ENCODE measurements at places on chromosomes 3 and 15.

DNA sequence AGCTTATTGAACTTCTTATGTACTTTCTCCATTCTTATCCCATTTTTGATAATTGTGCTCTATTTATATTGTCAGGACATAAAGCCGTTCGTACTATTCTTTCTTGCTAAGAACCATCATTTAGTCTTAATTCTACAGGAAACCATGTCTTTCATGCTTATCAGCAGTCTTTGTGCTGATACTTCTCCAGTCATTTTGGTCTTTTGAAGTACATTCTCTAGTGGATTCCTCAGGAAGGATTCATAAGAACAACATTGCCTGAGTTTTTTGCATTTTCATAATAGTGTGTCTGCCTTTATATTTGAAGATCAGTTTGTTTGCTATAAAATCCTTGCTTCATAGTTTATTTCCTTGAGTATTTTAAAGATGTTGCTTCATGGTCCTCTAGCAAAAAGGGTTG lies 126.6 kb upstream of the NEO1 start:
- DNase-seq: no peak

DNA sequence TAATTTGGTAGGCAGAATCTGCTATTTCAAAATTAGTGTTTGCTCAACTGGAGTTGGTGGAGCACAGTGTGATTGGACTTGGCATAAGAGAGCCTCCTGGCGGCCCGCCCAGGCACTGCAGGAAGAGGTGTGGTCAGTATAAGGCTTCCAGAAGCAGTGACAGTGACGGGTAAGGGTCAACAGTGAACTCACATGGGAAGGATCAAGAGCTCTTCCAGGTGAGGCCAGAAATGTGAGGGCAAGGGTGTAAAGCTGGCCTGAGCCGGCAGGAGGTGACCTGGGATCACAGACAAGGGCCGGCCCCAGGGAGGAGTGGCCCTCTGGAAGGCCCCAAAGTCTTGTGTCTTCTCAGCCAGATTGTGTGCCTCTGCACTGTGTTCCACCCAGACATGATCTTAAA lies 93.2 kb upstream of the RNF7 start:
- DNase-seq: no peak

DNA sequence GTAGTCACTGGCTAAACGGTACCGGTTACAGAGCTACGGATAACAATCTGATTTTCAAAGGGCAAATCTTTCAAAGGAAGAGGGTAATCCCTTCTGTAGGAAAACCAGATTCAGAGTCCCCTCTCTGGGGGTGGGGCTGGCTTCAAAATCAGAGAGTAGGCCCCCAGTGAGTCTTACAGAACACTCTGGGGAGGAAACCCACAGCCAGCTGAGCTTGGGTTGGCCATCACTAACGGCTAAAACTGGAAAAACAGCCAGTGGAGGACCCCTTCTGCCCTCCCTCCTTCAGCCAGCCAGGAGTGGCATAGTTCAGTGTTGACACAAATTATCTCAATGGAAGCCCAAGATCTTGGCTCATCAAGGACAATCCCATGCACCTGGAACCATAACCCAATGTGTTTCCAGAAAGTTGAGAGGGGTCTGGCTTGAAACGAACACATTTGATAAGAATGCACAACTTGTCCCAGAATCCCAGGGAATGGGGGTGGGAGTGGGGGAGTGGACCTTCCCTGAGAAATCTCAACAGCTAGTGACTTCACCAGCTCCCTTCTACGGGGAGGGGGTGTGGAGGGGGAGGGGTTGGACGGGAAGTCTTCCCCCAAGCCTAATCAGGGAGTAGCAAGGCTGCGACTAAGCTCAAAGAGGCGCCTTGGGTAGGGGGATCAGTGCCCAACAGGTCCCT lies 1.0 kb downstream of the RASL12 start:
- no peak for DNase-seq

DNA sequence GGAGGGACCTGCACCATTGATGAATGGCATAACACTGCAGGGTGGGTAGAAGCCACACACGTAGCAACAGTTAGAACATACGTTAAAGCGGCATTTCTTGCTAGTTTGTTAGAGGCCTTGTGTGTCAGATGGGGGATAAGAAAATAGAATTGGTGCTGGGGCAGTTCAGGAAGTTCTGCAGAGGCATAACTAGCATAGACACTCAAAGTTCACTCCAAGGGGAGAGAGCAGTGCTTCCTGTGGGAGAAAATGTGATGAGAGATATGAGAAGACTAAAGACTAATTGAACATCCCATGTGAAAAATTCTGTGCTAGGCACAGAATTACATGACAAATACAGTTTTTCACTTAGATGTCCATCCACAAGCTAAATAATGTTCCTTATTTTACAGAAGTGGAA lies 327.1 kb downstream of the ZNF621 start:
- DNase-seq: no peak

GRCh38 chr3:69684309-69684961 lies 54.8 kb upstream of the MITF start:
- no peak for DNase-seq

- DNase-seq: no peak
These were observed 543.7 kb downstream of the FHIT start for GRCh38 chr3:60707452-60708020.
